ENCODE measurements at places on chromosomes 4 and X. TPM values are rescaled to one million over a fixed set of nuclear protein-coding genes. Genes with fewer than 3 reads are reported as not detected.

- peaks cover 16% of the 10 kb centered on the region for H3K4me1 ChIP-seq
- H3K36me3 ChIP-seq, result no peaks in the 10 kb centered on the region
- no peak overlapping the region for H3K27ac ChIP-seq
- DNase-seq, result no peak
- no peak overlapping the region for H3K4me3 ChIP-seq
Observed at GRCh38 chrX:2679534-2680485, 11.3 kb upstream of the CD99 start.

- DNase-seq, result no peak
- peaks cover 5% of the 10 kb centered on the region for H3K4me1 ChIP-seq
- no peaks in the 10 kb centered on the region for H3K36me3 ChIP-seq
- H3K27me3 ChIP-seq, result peaks cover 3% of the 10 kb centered on the region
Observed at GRCh38 chr4:7600247-7600646, 165.5 kb upstream of the PSAPL1 start.

- no peak for DNase-seq
- peaks cover 34% of the 10 kb centered on the region for H3K4me1 ChIP-seq
- peak overlapping the region; percentile 70 for H3K27ac ChIP-seq
- H3K4me3 ChIP-seq, result no peak overlapping the region
Observed at GRCh38 chr4:158006990-158007389, 165.8 kb downstream of the GASK1B start.

DNA sequence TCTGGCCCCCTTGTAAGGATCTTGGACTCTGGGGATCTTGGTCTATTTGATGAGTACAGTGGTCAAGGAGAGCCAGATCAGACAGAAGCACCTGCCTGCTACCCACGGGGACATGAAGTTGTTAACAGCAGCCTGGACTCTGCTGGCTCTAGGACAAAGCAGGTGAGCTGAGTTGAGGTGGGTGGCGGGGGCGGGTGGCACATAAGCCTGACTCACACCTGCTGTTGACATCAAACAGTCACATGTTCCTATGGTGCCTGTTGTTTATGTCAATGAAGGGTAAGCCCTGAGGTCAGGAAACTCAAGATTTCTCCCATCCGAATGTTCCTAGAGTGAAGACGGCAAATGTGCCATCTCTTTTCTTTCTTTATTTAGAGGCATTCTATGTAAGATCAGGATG is 50.1 kb upstream of the CLNK start:
- no peaks in the 10 kb centered on the region for H3K4me1 ChIP-seq
- no peak overlapping the region for H3K27ac ChIP-seq
- no peaks in the 10 kb centered on the region for H3K36me3 ChIP-seq
- H3K27me3 ChIP-seq, result no peaks in the 10 kb centered on the region
- H3K4me3 ChIP-seq, result no peak overlapping the region

Gene RHOXF2
- not detected for total RNA-seq

Gene CCKAR
- 0.74 TPM for total RNA-seq

Gene SMIM10
- 13.8 TPM for total RNA-seq

Gene ENPP6
- total RNA-seq, result 0.98 TPM

Gene TBC1D19
- total RNA-seq, result 10.8 TPM

Gene TEC
- 9.3 TPM for total RNA-seq

All from vagina (tissue), 2 donors.